ENCODE measurements at places on chromosomes 1 and 21.

GRCh38 chr21:14825514-14825974, 239.3 kb downstream of the NRIP1 start:
- DNase-seq = no peak

GRCh38 chr21:38264571-38264970, 7.8 kb downstream of the KCNJ15 start:
- DNase-seq = no peak

DNA sequence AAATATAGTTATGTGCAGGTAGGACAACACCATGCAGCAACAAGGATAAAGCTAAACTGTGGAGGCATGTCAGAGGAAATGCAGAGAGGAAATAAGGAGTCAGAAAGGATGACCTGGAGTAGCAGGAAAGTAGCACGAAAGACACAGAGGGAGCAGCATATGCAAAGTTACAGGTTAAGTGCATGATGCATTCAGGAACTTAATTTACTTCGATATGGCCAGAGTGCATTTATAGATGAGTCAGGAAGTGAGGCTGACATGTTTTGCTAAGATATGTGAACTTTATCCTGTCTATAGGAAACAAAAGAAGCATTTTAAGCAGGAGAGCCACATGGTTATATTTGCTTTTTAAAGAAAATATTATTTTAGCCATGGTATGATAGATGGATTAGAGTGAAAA, 15.4 kb upstream of the MUTYH start:
- DNase-seq = no peak

- DNase-seq = no peak
These were observed 11.9 kb upstream of the PEAR1 start for GRCh38 chr1:156881663-156882062.

DNA sequence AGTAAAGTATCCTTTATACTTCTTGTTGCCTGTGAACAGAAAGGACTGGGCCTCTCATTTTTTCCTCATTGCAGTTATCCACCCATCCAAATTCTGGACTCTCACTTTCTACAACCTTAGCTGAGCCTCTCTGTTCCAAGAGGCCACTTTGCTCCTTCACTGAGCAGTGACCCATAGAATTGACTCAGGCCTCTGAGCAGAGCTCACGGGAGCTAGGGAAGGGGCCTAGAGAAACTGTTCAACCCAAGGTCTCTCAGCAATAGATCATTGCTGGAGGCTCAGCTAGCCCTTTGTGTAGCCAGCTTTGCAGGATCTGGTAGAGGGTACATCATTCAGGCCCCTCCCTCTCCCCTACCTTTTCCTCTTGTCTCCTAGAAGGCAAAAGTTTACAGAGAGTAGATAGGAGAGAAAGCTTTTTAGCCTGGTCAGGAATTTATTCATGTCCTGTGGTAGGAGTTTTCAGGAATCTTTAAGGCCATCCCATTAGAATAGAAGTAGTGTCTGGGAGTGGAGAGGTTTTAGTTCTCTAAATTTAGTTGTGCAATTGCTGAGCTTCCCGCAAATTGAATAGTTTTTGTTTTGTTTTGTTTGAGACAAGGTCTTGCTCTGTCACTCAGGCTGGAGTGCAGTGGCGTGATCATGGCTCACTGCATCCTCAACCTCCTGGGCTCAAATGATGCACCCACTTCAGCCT, 6.7 kb downstream of the INTS3 start:
- DNase-seq = no peak

GRCh38 chr1:54163051-54163450, 10.3 kb upstream of the CDCP2 start:
- DNase-seq = no peak

DNA sequence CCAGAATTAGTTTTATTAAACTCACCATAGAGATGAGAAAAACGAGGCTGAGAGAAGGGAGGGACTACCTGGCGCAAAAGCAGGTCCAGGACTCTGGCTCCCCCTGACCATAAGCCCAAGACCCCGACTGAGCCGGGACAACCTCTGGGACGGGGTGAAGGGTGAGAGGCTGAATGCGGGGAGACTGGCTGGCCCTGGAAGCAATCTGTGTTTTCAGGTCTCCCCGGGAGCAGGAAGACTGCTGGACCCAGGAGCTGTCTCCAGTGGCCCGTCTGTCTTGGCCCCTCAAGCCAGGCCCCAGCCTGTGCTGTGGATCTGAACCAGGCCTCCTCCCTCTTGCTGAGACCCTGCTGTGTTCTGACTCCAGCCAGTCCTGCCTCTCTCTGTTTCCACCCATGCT, 240.8 kb downstream of the TRABD2B start:
- no peak for DNase-seq
